ENCODE measurements at places on chromosomes 12 and 14.
A peak's percentile ranks its signal among the peaks of the same experiment; 100 is the strongest.

DNA sequence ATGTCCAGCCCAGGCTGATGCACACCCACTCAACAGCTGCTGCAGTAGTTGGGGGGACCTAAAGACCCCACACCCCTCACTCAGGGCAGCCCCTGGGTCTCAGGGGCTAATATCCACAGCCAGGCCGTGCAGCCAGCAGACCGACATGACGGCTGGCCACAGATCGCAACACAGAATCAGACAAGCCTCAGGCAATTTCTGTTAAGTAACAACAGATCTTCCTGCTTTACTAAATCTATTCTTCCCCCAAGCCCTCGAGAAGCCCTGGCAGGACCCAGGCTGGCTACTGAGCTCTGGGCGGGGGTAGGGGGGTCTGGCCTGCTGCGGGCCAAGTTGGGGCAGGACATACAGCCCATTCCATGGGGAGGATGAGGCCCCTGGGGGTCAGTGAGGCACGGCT lies 28.0 kb upstream of the NUDT14 start:
- no peak for DNase-seq

GRCh38 chr14:65637780-65638179 lies 225.2 kb downstream of the FUT8 start:
- peak; percentile 75 for DNase-seq

DNA sequence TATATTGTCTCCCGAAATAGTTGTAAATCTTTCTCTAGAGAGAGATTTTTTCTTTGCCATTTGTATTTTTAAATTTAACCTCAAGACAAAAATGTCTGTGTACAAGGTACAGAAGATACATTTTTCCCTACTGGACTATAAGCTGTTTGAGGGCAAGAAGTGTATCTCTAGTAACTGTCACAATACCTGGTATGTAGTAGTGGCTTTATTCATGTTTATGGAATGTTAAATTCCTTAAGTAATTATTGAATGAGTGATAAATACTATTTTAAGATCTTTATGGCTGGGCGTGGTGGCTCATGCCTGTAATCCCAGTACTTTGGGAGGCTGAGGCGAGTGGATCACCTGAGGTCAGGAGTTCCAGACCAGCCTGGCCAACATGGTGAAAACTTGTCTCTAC lies 24.4 kb upstream of the CDK17 start:
- no peak for DNase-seq

DNA sequence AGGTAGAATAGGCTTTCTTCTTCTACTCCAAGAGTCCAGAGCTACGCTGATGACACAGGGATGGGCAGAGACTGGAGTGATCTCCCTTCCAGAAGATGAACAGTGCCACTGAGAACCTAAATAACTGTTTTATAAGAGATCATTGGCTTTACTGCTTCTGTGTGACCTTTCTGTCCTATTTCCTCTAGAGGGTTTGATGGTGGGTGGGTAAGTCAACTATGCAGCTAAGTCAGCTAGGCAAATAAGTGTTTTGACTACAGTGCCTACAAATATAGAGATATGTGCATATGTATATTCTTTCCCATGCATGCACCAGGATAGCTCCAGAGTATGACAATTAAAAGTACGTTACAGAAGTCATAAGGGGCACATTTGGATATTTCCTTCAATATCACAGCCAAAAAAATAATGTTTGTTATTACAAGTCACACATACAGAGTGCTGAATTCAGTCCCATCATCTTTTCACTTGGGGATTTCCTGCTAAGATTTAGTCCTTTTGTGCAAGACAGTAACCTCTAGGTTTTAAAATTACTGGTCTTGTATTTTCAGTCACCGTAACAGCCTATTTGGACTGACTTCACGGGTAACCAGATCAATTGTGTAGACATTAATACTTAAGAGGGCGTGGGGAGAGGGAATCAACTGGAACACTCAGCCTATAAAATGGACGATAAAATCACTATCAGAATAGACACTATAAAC lies 412.6 kb upstream of the SOX5 start:
- DNase-seq: no peak

DNA sequence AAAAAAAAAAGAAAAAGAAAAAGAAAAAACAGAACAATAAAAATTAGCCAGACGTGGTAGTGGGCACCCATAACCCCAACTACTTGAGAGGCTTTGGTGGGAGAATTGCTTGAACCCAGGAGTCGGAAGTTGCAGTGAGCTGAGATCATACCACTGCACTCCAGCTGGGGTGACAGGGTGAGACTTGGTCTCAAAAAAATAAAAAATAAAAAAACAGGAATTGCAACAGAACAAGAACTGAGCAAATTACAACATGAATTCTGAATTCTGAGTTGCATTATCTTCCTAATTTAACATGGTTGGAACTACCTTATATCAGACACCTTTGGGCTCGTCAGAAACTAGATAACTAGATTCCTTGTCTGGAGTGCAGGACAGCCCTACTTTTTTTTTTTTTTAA lies 53.3 kb upstream of the NR2C1 start:
- no peak for DNase-seq

DNA sequence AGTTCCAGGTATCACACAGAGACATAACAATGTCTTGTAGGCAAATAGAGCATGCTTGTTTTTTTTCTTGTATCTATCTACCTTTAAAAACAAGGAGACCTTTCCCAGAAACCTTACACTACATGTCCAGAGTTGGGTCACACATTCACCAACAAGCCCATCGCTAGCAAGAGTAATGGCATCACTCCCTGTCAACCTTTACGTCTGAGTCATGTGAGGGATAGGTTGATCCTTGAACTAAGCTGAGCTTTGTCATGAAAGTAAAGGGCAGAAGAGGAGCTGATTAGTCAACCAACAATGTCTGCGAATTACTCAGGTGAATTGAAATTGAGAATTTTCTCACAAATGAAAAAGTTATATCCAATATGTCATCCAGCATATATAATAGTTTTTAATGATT lies 219.4 kb downstream of the CNTN1 start:
- DNase-seq: no peak

DNA sequence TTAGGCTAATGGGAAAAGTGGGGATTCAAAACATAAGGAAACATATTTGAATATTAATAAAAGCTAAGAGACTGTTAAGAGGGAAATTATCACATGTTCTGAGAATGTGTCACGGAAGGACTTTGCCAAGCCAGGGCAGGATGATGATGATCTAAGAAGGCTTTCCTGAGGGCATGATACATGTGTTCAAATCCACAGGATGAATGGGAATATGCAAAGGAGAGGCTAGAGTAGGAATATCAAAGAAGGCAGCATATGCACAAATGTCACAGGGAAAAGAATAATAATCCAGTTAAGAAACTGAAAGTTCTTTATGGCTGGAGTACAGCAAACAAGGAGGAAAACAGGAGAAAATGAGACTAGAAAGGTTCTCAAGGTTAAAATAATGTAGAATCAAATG lies 107.0 kb downstream of the PTPRO start:
- no peak for DNase-seq

GRCh38 chr14:24809135-24809534 lies 175.1 kb upstream of the GZMB start:
- no peak for DNase-seq

DNA sequence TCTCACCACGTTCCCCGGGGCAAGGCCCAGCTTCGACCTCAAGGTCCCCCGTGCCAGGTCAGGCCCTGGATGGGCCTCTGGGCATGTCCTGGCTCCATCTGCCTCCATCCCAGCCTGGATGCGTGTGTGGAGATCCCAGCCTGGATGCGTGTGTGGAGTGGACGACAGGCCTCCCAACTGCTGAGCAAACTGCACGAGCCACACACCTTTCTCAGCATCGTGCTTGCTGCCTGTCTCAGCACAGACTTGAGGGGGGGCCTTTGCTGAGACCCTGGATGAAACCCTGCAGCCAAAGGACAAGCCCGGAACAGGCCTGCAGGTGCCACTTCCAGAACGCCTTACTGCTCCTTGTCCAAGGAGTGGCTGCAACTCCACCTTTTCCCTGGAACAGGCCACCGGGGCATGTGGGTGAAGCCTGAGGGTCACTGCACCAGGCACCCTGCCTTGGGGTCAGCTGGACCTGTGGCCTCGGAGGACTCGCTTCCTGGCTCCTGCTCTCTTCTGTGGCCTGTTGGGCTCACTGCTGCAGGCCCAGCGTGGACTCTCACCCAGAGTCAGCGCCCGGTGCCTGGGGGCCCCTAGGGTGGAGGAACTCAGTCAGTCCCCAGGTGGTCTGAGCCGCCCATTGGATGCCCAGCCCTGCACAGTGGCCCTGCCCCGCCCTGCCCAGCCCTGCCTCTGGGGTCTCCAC lies 176.0 kb downstream of the KIF26A start:
- no peak for DNase-seq

- DNase-seq: no peak
Measured at GRCh38 chr14:95153866-95154265, 3.5 kb downstream of the DICER1 start.

DNA sequence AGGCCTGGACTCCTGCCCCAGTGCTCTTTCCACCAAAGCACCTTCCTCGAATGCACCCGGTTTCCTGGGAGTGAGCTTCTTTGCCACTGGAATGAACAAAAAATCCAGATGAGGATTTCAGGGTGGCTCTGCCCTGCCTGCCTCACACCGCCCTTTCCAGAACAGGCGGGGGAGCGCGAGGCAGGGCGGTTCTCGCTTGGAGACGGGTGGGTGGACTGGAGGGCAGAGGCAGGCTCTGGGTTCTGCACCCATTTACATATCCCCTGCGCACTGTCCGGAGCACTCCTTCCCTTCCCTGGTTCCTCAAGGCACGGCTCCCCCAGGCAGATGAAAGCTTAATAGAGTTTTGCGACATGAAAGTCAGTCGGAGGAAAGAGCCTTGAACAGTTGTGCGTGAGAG lies 69.7 kb upstream of the DLK1 start:
- no peak for DNase-seq

- no peak for DNase-seq
Measured at GRCh38 chr14:40599725-40600124, 1007.0 kb upstream of the LRFN5 start.

GRCh38 chr14:89618811-89619551 lies 201.9 kb upstream of the FOXN3 start:
- peak; percentile 67 for DNase-seq

- no peak for DNase-seq
Measured at GRCh38 chr14:59633486-59633885, 56.9 kb upstream of the CCDC175 start.

DNA sequence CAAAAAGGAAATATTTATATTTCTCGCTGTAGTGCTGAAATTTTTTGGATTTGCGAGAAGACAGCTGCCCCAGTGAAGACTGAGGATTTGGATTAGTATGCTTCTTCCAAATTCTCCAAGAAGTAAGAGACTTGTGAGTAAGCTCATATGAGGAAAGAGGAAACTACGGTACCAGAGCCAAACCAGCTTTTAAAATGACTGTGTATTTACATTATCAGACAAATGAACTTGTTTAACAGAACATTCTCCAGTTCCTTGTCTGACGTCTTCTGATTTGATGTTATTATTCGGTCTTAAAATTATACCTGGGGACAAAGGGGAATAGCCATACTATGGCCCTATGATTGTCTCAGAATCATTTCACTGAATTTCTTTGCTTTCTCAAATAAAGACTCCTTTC lies 8.0 kb downstream of the CLEC12B start:
- no peak for DNase-seq

DNA sequence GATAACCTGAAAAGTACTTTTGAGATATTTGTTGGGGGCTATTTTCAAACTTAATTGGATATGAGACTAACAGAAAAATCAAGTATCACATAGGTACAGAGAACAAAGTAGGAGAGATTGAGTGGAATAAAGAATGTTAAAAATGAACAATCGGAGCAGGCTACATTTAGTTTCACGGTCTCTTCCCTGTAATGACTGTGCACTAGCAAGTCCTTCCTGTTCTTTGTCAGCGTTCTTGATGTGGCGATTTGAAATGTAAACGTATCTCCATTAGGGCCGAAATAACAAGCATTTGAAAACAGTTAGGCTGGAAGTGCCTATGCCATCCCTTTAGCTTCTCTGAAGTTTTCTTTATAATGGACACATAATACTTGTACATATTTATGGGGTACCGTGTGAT lies 31.0 kb downstream of the SLC25A29 start:
- DNase-seq: peak; percentile 67

DNA sequence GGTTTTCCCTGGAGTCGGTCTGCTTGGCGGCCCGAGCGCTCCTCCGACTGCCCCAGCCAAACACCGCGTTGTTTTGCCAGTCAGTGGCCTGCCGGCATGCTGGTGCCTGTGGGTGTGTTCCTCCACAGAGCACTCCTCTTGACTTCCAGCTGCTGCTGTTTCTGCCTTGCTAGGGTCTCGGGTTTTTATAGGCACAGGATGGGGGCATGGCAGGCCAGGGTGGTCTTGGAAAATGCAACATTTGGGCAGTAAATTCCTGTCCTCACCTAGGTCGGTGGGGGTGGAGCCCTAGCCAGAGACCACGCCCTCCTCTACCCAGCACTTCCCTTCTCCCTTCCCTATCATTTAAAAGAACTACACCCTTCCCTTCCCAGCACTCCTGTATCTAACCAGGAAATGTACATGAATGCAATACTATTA lies 34.7 kb upstream of the VASH1 start:
- no peak for DNase-seq

- DNase-seq: no peak
Measured at GRCh38 chr14:99916091-99916383, 122.8 kb downstream of the EML1 start.

GRCh38 chr14:60735416-60735815 lies 855 bp downstream of the MNAT1 start:
- DNase-seq: no peak

DNA sequence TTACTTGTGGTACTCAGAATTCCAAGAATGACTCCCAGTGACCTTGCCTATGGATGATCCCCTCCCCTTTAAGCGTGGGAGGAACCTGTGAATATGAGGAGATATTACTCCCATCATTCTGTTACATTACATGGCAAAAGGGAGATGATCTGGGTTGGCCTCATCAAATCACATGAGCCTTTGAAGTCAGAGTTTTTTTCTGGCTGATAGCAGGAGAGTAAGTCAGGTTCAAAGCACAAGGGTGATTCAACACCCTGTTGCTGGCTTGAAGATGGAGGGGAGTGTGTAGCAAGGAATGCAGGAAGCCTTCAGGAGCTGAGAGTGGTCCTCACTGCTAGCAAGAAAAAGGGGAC lies 9.1 kb upstream of the MDM2 start:
- no peak for DNase-seq

DNA sequence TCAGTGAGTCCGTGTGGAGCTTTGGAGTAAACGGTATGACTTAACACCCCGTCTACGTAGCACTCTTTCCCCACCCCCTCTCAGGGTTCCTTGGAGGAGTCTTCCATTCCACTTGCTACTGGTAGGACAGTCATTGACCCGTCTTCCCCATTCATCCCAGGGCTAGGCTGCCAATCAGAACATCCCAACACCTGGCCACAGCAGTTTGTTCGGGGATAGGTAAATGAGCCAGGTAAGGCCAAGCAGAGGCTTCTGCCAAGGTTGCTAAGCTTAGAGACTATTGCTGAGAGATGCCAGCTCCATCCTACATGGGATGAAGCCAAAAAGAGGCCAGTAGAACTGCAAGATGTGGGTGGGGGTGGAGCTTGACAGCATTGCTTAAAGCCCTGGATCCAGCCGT lies 130.8 kb downstream of the BCL11B start:
- no peak for DNase-seq

GRCh38 chr12:131098178-131098981 lies 144.7 kb downstream of the ADGRD1 start:
- no peak for DNase-seq

GRCh38 chr12:92550661-92551060 lies 152.1 kb upstream of the PLEKHG7 start:
- no peak for DNase-seq

- peak; percentile 81 for DNase-seq
Measured at GRCh38 chr14:73014105-73014504, 12.8 kb downstream of the ZFYVE1 start.
